Pancreas (tissue), 10 donors: ENCODE measurements at places on chromosomes 2 and 18. TPM values are rescaled to one million over a fixed set of nuclear protein-coding genes. Genes with fewer than 3 reads are reported as not detected.

SP9 gene
- total RNA-seq = not detected

DNA sequence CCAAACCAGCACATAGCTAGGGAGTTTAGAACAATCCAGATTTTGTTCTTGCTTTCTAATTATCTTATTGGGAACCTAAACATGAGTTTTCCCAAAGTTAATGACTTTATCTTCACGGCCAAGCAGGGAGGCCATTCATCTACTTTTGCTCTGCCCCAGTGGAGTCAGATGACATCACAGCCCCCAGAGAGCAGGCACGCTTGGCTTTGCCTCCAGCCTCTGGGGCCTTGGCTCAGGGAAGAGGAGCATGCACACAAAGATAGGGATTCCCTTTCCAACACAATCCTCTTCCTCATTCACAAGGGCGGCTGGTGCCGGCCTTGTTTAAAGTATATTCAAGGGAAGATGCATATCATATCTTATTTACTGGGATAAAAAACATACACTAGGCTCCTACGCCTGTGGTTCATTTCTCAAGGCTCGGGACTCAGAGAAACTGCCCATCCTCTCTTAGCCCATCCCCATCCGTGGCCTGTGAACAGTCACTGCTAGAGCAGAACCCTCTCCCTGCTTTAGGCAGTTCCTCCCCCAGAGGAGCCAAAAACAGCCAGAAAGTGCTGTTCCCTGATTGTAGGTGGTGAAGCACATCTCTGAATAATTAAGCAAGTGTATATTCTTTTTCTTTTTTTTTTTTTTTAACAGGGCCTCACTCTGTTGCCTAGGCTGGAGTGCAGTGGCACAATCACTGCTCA is 21.2 kb downstream of the TGFA start:
- H3K4me1 ChIP-seq = peaks cover 12% of the 10 kb centered on the region
- H3K4me3 ChIP-seq = no peak overlapping the region

- no peak overlapping the region for H3K4me3 ChIP-seq
- no peak overlapping the region for H3K27ac ChIP-seq
- peaks cover 10% of the 10 kb centered on the region for H3K4me1 ChIP-seq
- no peaks in the 10 kb centered on the region for H3K27me3 ChIP-seq
- H3K36me3 ChIP-seq = no peaks in the 10 kb centered on the region
Measured at GRCh38 chr18:23223641-23224040, 88.4 kb downstream of the CABLES1 start.

FHOD3 gene
- total RNA-seq = 4.3 TPM

- no peak overlapping the region for H3K27ac ChIP-seq
- H3K4me3 ChIP-seq = no peak overlapping the region
- no peaks in the 10 kb centered on the region for H3K4me1 ChIP-seq
- DNase-seq = no peak
Measured at GRCh38 chr2:220227266-220227920, 600.0 kb downstream of the SLC4A3 start.

DNA sequence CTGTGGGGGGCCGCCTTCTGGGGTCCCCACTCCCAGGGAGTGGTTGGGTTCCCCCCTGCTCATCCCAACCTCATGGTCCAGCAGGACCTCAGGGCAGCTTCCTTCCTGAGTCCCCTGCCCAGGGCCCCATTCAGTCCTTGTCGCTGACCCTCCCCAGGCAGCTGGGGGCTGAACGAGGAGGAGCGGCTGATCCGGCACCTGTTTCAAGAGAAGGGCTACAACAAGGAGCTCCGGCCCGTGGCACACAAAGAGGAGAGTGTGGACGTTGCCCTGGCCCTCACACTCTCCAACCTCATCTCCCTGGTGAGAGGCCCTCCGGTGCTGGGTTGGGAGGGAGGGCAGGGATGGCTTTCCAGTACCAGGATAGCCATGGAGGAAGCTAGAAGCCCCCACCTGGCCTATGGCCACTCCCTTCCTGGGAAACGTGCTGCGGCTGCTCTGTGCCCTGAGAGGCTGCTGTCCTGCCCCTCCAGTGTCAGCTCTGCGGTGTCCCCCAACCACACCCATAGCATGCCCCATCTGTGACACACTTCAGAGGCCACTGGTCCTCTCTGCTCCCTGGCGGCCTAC is 497 bp downstream of the CHRND start:
- no peak for DNase-seq
- no peaks in the 10 kb centered on the region for H3K36me3 ChIP-seq
- H3K27ac ChIP-seq = no peak overlapping the region
- H3K27me3 ChIP-seq = peaks cover 16% of the 10 kb centered on the region

ELMOD3 gene
- total RNA-seq = 5.3 TPM

DNA sequence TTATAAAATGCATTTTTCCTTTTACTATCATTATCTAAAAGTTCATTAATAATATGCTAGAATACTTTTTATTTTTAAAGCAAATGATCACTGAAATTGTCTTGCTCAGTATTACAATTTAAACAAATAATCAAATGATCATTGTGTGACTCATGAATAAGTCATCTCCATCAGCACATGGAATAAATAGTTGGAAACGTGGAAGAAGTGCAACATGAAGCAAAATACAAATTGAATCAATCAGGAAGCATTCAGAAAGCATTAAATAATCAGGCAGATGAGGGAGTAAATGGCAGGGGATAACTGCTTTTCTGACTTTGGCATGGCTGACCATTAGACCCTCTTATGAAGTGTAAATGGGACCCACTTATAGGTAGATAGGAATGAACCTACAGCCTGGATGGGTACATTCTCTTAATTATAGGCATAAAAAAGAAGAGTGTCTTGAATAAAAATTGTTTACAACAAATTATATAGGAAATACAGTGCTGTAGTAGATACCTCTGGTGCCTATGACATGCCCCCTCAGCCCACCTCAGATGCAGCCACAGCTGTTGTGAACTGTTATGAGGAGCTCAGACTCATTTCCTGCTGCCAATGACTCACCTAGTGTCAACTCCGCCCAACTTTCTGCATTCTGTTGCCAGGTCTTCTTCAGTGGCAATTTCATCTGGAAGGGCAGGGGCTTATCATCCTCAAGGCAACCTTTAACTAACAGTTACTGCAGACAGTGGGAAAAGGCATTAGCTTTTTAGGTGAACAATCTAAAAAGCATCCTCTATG is 936.0 kb downstream of the TRIB2 start:
- no peak overlapping the region for H3K27ac ChIP-seq
- no peaks in the 10 kb centered on the region for H3K36me3 ChIP-seq
- no peak for DNase-seq
- H3K4me1 ChIP-seq = no peaks in the 10 kb centered on the region
- H3K4me3 ChIP-seq = no peak overlapping the region

DNA sequence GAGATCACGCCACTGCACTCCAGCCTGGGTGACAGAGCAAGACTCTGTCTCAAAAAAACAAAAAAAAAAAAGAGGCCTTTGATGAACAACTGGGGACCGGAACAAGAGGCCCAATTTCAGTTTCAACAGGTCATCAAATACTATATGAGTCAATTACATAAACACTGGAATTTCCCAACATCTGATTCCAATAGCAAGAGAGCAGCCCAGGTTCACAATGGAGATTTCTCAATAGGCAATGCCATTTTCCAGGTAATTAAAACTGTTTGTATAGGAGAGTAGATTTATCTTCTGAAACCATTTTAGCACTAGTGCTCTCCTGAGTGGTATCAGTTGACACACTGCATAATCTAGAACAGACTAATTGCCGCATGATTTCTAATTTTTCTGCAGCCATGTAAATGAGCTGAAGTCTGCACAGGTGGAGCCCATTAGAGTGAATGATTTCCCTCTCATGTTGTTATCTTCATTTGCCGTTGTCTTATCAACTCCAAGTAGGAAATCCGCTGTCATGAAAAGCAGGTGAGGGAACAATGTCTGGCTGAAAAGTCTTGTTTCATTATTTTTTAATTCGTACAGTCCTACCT is 264.1 kb upstream of the MEIS1 start:
- H3K4me1 ChIP-seq = no peaks in the 10 kb centered on the region
- no peaks in the 10 kb centered on the region for H3K36me3 ChIP-seq
- no peaks in the 10 kb centered on the region for H3K27me3 ChIP-seq
- no peak overlapping the region for H3K4me3 ChIP-seq

DNA sequence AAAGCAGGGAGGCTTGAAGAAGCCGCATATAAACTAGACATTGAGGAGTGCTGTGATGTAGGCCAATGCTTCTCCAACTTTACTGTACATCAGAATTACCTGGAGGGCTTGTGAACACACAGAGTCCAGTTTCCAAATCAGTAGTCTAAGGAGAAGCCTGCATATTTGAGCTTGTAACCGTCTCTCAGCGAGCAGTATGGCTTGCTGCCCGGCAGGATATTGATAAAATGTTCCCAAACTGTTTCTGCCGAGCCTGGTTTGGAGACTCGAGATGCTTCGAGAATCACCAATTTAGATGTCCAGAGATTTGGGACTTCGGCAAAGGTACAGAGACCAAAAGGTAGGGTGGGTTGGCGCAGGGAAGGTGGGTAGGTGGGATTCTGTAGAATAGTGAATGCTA is 11.0 kb upstream of the RAB31 start:
- H3K36me3 ChIP-seq = no peaks in the 10 kb centered on the region
- H3K27me3 ChIP-seq = no peaks in the 10 kb centered on the region
- no peak for DNase-seq
- H3K4me3 ChIP-seq = no peak overlapping the region

GRCh38 chr2:127942002-127942401 is 56.2 kb upstream of the AMMECR1L start:
- H3K4me1 ChIP-seq = no peaks in the 10 kb centered on the region
- no peak overlapping the region for H3K27ac ChIP-seq
- no peaks in the 10 kb centered on the region for H3K27me3 ChIP-seq
- H3K36me3 ChIP-seq = no peaks in the 10 kb centered on the region

DNA sequence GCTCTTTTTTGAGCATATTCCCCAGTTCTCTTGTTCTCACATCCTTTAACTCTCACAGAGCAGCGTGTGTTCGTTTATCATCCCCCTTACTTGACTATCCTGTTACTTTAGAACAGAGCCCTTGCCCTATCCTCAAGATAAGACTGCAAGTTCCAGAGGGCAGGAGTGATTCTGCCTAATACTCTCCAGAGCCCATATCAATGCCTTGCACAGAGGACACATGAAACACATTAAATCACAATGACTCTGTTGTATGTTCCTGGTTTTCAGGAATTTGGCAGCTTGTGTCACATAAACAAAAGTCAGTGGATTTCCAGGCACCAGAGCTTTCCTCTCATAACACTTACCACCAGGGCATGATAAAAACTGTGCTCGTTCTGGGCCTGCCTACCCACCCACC is 156.7 kb downstream of the RNF144A start:
- H3K4me3 ChIP-seq = no peak overlapping the region
- no peaks in the 10 kb centered on the region for H3K27me3 ChIP-seq
- no peaks in the 10 kb centered on the region for H3K36me3 ChIP-seq
- DNase-seq = no peak
- no peaks in the 10 kb centered on the region for H3K4me1 ChIP-seq

GRCh38 chr2:101328474-101329007 is 20.0 kb upstream of the RNF149 start:
- no peak overlapping the region for H3K4me3 ChIP-seq
- no peaks in the 10 kb centered on the region for H3K4me1 ChIP-seq
- H3K27me3 ChIP-seq = no peaks in the 10 kb centered on the region
- H3K36me3 ChIP-seq = no peaks in the 10 kb centered on the region
- DNase-seq = no peak

- no peak overlapping the region for H3K27ac ChIP-seq
- H3K4me1 ChIP-seq = peaks cover 10% of the 10 kb centered on the region
- no peaks in the 10 kb centered on the region for H3K36me3 ChIP-seq
- H3K27me3 ChIP-seq = no peaks in the 10 kb centered on the region
- no peak overlapping the region for H3K4me3 ChIP-seq
- no peak for DNase-seq
Measured at GRCh38 chr2:187918996-187919821, 365.0 kb upstream of the TFPI start.

- H3K4me3 ChIP-seq = no peak overlapping the region
- H3K27me3 ChIP-seq = no peaks in the 10 kb centered on the region
- DNase-seq = no peak
- no peak overlapping the region for H3K27ac ChIP-seq
- no peaks in the 10 kb centered on the region for H3K4me1 ChIP-seq
Measured at GRCh38 chr2:170446078-170446477, 268.1 kb downstream of the MYO3B start.

MRO gene
- 3.9 TPM for total RNA-seq

DNA sequence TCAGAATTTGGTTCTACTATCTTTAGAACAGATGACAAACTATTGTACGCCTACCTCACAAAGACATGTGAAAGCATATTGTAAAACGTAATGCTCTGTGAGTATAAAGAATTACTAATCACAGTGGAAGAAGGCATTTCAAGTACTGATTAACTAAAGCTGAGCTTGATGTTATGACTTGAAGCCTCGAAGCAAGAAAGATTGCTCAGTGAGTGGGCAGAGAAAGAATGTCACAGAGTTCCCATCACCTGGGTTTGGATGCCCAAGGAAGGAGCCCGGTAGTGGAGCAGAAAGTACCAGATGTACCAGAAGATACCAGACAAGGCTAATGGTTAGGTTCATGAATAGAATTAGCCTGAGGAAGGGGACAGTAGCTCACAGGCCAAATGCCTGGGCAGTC is 39.5 kb upstream of the FAM110C start:
- H3K4me1 ChIP-seq = no peaks in the 10 kb centered on the region
- no peak for DNase-seq
- no peak overlapping the region for H3K27ac ChIP-seq
- H3K27me3 ChIP-seq = no peaks in the 10 kb centered on the region

GRCh38 chr2:182426918-182427240 is at the start of gene PDE1A:
Gene PDE1A (minus strand): TSS chr2:182427036.
- H3K4me3 ChIP-seq = peak within 1 kb of the TSS; percentile 21
- peak within 1 kb of the TSS; percentile 50 for H3K27ac ChIP-seq
- no peak for DNase-seq
- H3K4me1 ChIP-seq = no peaks in the 10 kb centered on the region
- H3K27me3 ChIP-seq = no peaks in the 10 kb centered on the region
- no peaks in the 10 kb centered on the region for H3K36me3 ChIP-seq

SLC1A4 gene
- 28.0 TPM for total RNA-seq

POTEC gene
- total RNA-seq = not detected

TUBA4B gene
- total RNA-seq = not detected

DNA sequence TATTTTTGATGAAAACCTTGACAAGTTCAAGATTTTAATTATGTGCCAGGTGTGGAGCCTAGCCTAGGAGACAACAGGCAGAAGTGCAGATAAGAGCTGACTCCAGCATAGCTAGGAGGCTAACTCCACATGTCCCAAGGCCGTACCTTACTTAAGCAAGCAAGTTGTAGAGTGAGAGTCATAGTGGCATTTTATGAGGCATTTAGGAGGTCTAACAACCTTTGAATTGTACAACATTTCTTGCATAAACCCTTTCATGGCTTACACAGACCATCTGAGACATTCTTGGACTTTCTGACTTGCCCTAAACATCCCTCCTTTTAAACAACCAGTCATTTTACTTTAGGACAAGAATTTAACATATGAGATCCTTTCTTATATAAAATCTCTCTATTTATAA is 8.3 kb upstream of the SUCLG1 start:
- H3K27ac ChIP-seq = no peak overlapping the region
- DNase-seq = no peak
- H3K27me3 ChIP-seq = no peaks in the 10 kb centered on the region
- no peaks in the 10 kb centered on the region for H3K36me3 ChIP-seq
- no peak overlapping the region for H3K4me3 ChIP-seq
